ACHN (cell line): ENCODE measurements at places on chromosomes 12 and 14.
A peak's percentile ranks its signal among the peaks of the same experiment; 100 is the strongest.

GRCh38 chr12:105506678-105507310, 176.3 kb downstream of the C12orf75 start:
- no peak for DNase-seq

GRCh38 chr14:23168246-23168645, 15.2 kb downstream of the SLC7A8 start:
- no peak for DNase-seq

GRCh38 chr14:49052521-49052920, 533.7 kb downstream of the RPS29 start:
- peak; percentile 34 for DNase-seq

GRCh38 chr14:74963705-74964271, 8.4 kb upstream of the PGF start:
- DNase-seq: no peak

DNA sequence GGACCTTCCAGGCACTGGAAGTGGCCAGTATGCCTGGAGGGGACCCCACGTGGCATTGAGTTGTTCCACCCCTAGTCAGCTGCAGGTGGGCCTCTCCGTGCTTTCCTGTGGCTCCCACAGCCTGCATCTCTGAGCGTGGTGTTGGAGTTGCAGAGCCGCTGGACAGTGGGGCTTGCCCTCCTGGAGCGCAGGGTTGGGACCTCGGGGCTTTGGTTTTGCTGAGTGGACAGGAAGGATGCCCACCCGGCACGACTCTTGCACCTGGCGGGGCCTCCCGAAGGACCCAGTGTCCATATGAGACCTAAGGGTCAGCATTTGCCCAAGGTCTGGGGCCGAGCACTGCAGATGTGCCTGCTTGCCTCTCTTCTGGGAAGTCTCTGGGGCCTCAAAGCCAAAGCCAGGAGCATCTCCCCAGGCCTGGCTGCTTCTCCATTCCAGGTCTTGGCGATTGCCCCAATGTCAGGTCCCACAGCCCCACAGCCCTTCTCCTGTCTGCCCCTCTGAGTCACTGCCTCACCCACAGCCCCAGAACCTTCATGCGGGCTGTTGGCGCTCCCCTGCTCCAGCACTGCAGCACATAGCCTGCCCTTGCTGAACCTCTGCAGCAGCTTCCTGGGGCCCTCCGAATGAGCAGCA, 1.5 kb downstream of the PACS2 start:
- DNase-seq: no peak

GRCh38 chr14:103221781-103222358, 98.6 kb downstream of the TNFAIP2 start:
- DNase-seq: no peak

GRCh38 chr12:119915894-119916510, 38.9 kb upstream of the CIT start:
- no peak for DNase-seq

DNA sequence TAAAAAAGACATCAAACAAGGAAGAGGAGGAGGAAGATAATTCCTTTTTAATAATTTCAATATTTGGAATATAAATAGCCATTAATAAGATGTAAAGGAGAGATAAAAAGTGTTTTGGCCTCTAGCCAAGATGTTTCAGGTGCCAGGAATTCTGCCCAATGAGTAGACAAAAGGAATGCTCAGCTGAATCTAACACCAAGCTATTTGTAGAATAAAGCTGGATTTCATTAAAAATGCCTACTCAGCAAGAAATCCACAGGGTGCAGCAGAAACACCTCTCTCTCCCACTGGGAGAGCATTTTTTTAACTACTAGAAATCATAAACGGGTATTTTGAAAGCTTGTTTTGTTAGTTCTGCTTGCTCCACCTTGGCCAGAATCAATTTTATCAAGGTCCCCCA, 4.1 kb upstream of the STAB2 start:
- DNase-seq: no peak

GRCh38 chr14:62179367-62180018, 417.3 kb downstream of the SNAPC1 start:
- peak; percentile 50 for DNase-seq

DNA sequence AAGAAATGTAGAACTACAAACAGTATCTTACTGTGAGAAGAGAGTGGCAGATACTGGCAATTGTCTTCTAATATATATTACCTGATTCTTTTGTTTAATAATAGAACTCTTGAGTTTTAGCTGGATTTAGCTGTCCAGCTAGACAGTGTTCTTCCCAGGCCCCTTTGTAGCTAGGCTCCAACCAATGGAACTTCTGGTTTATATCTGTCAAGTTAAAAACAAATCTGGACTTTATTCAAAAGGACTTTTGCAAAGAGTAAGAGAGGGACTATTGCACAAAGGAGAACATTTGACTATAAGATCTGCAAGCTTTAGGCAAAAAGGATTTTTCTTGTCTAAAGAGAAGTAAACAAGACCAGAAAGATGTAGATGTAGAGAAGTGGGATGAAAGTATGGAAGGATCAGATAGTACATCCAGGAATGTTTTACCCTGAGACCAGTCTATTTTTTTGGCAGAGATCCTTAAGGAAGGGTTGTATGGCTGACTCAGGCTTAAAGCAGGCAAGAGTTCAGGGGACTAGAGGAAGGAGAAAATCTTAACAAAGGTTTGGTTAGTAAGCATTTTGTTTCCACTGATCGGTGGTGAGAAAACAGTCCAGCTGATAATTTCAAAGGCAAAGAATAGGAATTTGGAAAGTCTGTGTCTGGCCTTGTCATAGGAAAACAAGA, 111.1 kb upstream of the PLEKHA5 start:
- DNase-seq: peak; percentile 72

GRCh38 chr12:9763025-9763424, 2.3 kb upstream of the CD69 start:
- DNase-seq: no peak

GRCh38 chr12:76470028-76470939, 89.3 kb downstream of the OSBPL8 start:
- peak; percentile 88 for DNase-seq

GRCh38 chr14:94397289-94398181, 9.1 kb upstream of the SERPINA1 start:
- no peak for DNase-seq

DNA sequence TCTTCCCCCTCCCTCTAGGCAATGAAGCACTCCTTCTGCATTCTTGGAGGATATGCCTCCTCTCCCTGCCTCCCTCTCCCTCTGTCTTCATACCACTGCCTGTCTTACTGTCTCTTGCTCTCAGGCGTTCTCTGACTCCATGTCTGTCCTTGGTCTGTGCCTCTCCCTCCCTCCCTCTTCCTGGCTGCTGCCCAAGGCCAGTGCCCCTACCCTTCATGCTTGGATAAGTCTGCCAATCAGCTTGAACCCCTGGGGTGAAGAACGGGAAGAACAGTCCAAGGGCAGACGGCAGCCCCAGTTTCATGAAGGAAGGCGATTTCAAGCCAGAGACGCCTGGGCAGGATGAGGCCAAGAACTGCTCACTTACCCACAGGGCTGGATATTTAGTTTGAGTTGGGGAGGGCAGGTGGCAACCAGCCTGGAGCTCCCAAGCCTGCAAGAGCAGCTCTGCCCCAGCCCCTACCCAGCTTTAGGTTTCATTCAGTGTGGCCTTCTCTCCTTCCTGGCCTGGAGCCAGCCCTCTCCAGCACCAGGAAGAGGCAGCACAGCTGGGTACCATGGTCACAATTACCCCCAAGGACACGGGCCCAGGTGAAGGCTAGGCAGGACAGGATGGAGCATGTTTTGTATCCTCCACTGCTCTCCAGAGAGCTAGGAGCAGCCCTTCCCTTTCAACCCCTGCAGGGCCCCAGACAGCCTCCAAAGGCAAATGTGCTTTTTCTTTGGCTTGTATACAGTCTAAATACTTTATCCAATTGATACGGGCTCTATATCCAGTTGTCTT, 35.8 kb upstream of the LTBP2 start:
- DNase-seq: no peak

GRCh38 chr14:94677747-94678146, 65.6 kb downstream of the SERPINA3 start:
- DNase-seq: no peak

GRCh38 chr14:47935332-47935731, 259.9 kb upstream of the MDGA2 start:
- no peak for DNase-seq

DNA sequence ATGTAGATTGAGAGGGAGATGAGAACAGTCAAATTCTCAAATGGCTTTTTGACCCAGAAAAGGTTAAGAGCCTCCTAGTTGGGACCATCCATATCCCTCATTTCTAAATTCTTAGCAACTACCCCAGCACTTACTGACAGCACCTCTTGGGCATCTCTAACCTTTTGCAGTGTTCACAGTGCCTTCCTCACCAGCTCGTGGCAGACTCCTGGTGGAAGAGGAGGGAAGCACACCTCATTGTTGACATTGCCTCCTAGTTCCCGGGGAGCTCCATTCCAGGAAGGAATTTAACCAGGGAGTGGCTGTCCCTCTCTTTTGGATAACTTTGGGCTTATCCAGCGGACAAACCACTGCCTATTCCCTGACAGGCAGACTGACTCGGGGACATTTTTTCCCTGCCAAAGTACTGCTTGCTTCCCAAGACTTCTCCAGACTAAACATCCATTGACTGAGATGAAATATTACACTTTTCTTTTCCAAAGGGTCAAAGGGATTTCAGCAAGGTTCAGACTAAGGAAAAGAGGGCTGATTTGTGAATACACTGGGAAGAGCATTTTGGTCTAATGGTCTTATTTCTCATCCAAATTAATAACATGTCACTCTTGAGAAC, 9.0 kb upstream of the OR6J1 start:
- peak; percentile 71 for DNase-seq

DNA sequence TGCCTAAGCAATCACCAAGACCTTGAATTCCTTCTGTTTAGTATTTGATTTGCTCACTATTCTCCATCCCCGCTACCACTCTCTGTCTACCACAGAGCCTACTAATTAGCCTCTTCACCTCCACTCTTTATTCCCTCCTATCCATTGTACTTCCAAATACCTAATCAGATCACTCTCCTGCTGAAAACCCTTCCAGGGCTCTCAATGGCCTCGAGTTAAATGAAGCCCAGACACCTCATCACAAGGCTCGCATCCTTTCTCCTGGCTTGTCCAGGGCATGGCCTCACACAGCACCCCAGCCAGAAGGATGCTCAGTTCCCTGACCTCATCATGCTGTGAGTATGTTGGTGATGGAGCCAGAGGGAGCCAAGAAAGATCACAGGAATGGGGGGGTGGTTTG, 71.4 kb upstream of the PRMT8 start:
- DNase-seq: no peak

GRCh38 chr14:40113671-40114070, 681.4 kb upstream of the FBXO33 start:
- DNase-seq: no peak

DNA sequence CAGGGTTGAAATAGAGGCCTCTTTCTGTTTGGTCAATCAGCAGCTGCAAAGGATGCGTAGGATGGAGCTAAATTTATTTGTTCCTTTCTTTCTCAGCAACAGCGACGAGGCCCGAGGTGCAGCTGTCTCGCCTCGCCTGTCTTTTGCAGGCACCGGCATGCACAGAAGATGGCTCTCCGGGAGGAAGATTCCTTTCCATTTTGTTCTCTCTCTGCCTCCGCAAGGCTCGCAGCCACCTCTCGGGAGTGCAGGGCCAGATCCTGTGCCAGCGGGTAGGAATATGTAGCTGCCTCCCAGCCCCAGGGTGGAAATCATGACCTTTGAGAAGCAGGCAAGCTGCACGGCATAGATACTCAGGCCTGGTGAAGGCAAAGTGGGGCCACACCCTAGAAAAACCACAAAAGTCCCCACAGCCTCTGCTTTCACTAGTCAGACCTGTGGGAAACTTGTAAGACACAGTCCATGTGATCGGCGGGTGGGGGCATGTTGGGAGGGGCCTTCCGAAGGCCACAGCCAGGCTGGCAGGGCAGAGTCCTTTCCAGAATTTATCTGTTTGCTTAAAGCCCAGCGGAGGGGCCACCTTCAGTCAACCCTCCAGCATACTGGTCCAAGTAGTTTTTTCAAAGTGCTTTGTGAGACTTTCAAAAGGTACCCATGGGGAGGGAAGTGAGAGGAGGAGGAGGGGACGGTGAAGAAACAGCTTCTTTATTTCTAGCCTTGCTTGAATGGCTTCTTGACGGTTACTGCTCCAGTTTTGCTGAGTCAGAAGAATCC, at the start of gene MAP1LC3B2:
MAP1LC3B2 (plus strand) TSS at position 220 of the 774 bp plus-strand sequence. CDS start 16,562 bp downstream, outside the sequence.
- DNase-seq: peak; percentile 42

GRCh38 chr12:101671157-101671791, 26.2 kb upstream of the CHPT1 start:
- DNase-seq: no peak

DNA sequence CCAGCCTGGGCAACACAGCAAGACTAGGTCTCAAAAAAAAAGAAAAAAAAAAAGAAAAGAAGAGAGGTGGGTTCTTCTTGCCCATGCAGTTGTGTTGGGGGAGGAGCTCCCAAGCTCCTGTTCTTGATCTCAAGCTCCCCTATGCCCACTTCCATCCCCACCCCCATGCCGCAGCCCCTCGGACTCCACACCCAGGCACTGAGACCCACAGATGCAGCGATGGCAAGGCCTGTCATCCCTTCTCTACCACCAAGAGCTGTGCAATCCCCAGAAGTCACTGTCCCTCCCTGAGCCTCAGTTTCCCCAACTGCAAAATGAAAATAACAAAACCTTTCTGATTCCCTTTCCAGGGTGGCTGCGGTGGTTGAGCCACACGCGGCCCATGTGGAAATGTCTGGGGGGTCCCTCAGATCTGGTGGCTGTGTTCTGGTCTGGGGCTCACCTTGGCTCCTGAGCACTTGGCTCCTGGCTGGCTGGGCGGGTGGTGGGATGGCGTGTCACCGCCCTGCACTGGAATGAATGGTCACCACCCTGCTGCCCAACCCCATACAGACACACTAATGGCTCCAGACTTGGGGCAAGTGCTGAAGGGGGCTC, 22.6 kb upstream of the KIF26A start:
- DNase-seq: no peak

GRCh38 chr14:43898687-43899086, 608.4 kb downstream of the FSCB start:
- peak; percentile 3 for DNase-seq

DNA sequence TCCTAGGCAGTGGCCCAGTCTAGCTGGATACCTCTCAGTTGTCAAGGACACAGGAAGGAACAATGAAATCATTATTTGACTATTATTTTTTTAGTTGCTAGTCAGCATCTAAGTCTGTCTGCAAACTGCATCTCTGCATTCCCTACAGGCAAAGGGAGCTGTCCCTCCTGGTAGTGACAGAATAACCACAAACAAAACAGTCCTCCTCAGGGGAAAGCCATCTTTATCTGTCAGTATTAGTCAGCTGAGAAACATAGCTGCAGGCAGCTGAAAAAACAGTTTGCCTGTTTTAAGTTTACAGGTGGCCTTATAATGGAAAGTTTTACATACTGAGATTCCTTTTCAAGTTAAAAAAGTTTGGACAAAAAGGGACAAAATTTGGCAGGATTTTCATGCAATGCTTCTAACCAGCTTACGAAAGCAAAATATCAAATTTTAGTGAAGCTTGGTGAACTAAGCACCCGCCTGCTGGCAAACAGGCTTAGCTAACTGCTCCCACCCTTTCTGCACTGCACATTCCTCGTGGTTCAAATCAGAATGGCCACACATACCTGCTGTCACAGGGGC, 29.5 kb downstream of the SLC25A21 start:
- no peak for DNase-seq

DNA sequence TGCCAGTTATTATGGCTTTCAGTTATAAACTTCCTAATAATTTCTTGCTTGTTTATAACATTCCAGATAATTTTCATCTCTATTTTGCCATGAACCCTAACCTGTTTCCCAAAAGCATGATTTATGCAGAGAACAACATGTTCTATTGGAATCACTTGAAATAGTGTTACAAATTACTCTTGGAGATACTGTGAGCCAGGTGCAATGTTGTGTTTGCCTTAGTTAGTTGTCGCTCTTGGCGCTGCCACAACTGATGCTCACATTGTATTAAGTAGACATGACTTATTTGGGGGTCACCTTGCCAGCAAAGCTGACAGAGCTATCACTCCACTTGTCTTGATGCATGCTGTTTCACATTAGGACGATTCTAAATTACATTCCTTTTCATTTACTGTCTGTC, 49.4 kb downstream of the TSPAN8 start:
- no peak for DNase-seq
